HEK293T (cell line): ENCODE measurements at places on chromosomes 11 and 22.

DNA sequence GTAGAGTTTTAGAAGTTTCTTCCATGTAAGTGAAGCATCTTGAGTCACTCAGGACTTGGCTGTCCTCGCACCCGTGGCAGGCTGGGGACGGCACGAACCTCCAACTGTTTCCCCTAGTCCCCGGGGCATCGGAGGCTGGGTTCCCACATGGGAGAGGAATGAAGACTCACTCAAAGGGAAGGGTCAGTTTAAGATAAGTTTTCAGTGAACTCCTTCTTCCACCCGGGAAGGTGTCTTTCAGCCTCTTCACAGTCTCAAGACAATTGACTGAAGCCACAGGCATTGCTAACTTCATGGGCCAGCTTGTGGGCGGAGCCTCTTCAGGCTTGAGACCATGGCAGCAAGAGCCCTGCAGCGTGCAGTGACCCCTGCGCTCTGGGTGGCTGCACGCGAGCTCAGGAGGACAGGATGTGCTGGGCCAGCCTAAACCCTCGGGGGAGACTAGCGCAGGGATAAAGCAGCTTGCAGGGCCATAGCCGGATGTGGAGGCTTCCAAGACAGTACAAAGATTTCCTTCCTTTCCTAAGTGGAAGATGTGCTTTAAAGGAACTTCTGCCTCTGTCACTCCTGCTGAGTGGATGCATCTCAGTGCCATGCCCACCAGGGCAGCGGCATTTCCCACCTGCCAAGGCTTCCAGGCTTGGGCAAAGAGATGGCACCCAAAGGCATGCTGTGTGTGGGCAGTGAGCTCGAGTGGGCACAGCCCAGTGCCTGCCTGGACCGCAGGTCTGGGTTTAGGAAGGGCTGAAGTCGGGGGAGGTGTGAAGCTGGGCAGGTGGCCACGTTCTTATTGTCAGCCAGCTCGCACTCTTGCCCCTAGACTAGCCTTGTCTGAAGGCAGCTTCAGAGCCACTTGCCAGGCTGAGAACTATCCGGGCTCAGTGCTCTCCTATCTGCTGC lies 32.9 kb downstream of the PPIL2 start:
- DNase-seq: no peak

DNA sequence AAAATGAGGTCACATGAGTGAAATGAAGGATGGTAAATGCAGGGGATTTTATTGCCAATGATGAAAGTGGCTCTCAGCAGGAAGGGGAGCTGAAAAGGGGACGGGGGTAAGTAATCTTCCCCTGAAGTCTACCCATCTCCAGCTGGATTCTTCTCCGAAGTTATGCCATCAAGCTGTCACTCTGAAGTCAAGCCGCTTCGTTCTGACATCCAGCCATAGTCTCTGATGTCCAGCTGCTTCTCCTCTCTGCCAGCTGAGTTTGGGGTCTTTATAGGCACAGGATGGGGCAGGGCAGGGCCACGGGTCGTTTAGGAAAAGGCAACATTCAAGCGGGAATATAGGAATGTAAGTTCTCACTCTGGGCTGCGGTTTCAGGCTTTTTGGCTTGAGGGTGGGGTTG lies 181.9 kb upstream of the ANO3 start:
- DNase-seq: no peak

- DNase-seq: no peak
These were observed 83.7 kb downstream of the CADM1 start for GRCh38 chr11:115420505-115420904.

- peak; percentile 65 for DNase-seq
These were observed 152.8 kb downstream of the NCAM1 start for GRCh38 chr11:113113801-113114704.

DNA sequence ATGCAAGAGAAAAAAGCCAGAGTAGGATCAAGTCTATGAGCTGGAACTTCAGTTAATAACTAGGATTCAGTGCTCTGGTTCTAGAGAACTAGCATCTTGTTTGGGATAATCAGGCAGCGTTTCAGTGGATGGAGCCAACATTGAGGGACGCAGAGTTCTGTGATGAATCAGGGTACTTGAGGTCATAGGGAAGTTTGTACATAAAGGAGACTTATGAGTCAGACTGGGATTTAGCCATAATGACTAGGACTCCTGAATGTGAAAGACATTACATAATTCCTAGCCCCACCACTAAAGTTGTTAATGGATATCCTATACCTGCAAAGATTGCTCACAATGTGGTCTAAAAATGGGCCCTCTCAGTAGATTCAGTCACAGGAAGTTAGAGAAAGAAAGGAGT lies 6.8 kb downstream of the SLN start:
- no peak for DNase-seq

DNA sequence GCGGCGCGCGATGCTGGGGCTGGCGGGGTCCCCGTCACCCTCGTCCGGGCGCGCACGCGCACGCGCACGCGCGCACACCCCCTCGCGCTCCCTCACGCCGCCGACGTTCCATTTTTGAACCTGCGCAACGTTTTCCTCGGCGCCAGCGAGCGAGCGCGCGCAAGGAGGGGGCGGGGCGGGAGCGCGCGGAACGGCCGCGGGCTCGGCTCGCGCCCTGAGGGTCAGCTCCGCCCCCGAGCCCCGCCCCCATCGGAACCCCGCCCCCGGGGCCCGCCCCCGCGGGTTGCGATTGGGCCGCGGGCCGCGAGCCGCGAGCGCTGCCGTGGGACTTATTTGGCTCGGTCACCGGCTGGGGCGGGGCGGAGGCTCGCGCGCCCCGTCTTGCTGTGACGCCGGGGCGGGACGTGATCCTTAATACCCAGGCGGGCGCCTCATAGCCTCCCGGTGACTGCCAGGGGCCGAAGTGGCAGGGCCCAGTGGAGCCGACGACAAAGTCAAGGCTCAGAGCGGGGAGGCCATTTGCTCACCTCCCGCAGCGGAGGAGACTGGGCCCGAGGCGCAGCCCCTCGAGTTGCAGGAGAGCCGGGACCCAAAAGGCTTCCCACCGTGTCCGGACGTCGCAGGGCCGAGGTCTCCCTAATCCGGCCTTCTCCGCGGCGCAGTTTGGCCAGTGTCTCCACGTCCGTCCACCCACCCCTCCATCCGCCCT lies at the start of gene CBX7:
Gene CBX7, minus strand, starts transcription at position 170 of the 709 bp plus-strand sequence. CDS start 236 bp downstream, outside the sequence.
- DNase-seq: peak; percentile 99

GRCh38 chr11:132639403-132639802 lies 892.9 kb downstream of the OPCML start:
- no peak for DNase-seq

- no peak for DNase-seq
These were observed 128.2 kb downstream of the BRD1 start for GRCh38 chr22:49699476-49699875.

GRCh38 chr22:17106161-17106784 lies 14.9 kb downstream of the TMEM121B start:
- DNase-seq: no peak

GRCh38 chr11:120186774-120187591 lies 23.8 kb upstream of the OAF start:
- no peak for DNase-seq

DNA sequence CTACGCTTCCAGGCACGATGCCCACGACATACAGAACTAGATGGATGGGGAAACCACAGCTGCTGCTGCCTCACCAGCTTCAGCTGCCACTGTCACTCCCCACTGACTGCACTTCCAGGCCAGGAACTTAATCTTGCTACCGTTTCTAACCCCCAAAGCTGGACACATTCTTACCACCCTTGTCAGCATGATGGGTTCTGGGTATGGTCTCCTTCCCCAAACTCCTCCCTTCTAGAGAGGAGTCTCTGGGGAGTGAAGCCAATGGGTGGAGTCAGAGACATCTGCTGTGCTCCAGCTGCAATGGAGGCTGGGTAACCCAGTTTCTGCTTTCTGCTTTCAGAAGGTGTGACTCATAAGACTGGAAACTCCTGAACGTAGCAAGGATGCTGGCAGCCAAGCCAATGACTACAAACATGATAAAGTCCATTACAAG lies 87.0 kb upstream of the THY1 start:
- no peak for DNase-seq

DNA sequence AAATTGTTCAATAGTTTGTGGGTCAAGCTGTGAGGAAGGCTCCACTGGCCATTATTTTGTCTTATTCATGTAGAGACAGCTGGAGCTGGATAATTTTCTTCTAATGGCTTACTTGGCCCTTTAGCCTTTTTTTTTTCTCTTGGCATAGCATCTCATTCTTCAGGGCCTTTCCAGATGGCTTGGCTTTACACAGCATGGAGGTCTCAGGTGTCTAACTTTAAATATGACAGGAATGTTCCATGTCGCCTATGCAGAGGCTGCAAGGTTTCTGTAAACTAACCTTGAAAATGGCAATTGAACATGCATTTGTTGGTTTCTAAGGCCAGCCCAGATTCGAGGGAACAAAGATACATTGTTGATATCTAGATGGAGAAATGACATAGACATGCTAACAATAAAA lies 247.9 kb upstream of the CNTN5 start:
- DNase-seq: no peak

GRCh38 chr22:26846645-26847044 lies 189.3 kb downstream of the MIAT start:
- DNase-seq: no peak

DNA sequence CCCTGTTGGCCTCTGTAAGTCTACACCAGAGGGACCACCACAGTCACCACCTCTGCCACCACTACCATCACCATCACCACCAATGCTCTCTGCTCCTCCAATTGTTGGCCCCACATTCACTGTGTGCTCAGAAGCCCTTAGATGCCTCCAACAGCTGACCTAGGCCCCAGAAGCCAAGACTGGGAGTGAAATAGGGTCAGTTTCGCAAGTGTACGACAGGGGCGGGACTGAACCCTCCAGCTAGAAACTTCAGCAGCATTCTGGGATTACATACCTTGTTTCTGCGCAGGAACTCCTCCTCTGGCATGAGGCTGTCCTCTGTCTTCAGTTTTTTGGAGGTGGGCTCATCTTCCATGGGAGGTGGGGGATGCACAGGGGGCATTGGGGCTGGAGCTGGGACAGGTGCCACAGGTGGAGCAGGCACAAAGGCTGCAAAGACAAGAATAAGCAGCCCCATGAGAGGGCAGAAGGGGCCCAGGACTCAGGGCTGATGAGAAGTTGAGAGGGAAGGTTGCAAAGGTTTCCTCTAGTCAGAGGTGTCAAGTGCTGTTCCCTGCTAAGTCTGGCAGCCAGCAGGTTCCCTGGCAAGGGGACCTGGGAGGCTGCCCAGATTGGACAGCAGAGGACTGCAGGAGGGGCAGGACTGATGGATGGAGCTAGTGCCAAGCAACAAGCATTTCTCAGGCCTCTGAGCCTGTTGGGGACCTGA lies 10.2 kb upstream of the TBC1D10A start:
- DNase-seq: no peak

DNA sequence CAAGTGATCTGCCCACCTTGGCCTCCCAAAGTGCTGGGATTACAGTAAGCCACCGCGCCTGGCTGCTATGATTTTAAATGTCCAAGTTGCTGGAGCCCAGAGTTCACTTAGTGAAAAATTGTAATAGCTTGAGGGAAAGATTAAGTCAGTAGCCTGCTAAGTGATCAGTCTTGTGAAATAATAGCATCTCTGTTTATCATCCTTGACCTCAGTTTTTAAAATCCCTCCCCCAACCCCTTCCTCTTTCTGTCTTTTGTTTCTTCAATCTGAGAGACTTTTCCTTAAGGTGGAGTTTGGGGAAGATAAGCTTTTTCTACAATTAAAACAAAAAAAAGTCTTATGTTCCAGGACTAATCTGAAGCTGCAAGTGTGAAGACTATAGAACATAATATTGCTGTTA lies 6.4 kb downstream of the HIPK3 start:
- DNase-seq: no peak

DNA sequence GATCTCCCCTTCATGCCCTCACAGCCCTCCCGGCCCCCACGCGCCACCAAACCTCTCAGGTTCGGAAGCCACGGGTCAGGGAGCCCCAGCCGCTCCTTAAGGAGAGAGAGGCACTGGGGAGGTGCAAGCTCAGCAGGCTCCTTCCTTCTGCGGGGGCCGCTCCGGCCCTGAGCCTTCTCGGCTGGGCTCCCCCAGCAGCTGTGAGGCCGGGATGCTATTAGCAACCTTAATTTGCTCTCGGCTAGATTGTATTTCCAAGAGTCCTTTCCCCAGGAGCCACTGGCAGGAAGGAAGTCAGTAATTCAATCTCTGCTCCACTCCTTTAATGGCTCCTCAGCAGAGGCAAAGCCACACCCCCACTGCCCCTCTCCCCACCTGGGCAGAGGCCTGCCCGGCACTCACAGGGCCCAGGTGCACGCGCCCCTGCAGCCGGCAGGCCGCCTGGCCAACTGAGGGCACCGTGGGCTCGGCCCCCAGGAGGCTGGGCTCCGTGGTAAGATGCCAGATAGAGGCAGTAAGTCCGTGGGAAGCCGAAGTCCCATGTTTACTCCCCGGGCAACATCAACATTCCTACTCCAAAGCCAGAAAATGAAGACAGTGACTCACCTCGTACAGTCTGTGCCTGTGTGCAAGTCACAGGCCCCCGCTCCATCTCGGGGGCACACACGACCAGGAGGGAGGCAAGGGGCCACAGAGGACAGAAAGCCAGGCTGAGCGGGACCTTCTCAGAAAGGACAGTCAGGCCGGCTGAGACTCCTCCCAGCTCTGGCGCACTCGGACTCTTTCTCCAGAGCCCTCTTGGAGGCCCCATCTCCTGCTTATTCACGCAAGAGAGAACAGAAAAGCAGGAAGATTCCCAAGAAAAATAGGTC lies 5.2 kb downstream of the IGSF9B start:
- DNase-seq: peak; percentile 54

DNA sequence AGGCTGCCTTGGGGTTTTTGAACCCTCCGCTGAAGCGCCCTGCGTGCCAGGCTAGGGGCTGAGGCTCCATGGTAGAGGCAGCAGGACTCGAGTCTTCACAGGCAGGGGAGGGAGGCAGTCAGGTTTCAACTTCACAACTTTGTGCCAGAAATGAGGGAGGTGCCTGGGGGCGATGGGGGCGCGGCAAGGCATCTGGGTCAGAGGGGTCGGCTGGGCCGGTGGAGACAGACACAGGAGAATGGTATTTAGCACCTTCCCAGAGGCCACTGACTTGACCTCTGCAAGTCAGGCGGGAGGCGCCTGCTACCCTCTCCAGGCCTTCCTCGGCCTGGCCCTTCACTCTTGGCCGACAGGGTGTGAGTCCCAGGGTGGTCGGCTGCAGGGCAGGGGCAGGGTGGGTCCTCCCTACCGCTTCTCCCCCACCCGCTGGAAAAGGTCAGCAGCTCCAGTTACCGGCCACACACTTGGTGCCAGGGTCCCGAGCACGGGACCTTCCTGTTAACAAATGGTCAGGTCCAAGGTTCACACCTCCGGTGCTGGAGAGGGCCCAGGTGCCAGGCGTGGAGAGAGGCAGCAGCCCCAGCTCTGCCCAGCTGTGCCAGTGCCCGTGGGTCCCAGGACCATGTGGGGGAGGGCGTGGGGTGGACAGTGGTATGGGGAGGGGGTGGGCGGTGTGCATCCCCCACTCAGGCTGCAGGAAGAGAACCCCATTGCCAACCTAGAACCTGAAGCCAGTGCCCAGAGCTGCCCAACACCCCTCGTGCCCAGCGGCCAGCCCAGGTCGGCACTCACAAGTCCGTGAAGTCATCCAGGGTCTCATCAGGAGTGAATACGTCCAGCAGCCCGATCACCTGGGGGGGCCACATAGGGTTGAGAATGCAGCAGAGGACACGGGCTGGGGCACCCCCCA lies 3.8 kb downstream of the MAPK12 start:
- DNase-seq: no peak

DNA sequence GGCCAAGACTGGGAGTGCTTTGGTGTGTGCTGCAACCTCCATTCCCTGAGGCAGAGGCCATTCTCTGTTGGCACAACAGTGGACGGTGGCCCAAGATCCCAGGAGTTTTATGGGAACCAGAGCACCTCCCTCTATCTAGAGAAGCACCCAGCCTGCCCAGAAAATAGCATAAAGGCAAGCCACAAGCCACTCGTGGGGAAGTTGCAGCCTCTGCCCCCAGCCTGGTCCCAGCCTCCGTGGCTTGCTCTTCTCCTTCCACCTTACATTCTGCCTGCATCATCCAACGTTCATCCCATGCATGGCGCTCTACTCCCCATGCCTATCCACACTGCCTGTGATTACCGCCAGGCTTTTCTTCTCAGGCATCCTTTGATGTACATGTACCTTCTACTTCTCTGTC lies 15.8 kb downstream of the IL17RA start:
- DNase-seq: no peak
